ENCODE measurements at places on chromosomes 1 and 21.

- DNase-seq, result no peak
Observed at GRCh38 chr1:234838182-234838581, 228.2 kb upstream of the IRF2BP2 start.

- no peak for DNase-seq
Observed at GRCh38 chr1:157596384-157596783, 1.5 kb downstream of the FCRL4 start.

DNA sequence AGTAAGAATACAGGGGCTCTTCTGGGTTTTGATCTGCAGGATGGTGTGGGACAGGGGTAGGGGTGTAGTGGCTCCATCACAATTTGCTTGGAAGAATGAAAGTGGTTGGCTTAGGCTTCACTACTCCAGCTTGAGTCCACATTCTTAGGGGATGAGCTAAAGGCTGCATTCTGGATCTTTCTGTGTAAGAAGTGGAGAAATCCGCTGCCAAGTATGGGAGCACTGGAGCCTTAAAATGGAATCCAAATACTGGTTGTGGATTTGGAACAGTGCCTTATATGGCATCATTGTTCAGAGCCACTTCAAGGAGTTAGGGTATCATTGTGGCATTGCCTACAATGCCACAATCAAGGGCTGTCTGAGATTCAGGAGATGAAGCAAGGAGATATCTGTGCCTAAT lies 187.1 kb downstream of the LMO4 start:
- no peak for DNase-seq

DNA sequence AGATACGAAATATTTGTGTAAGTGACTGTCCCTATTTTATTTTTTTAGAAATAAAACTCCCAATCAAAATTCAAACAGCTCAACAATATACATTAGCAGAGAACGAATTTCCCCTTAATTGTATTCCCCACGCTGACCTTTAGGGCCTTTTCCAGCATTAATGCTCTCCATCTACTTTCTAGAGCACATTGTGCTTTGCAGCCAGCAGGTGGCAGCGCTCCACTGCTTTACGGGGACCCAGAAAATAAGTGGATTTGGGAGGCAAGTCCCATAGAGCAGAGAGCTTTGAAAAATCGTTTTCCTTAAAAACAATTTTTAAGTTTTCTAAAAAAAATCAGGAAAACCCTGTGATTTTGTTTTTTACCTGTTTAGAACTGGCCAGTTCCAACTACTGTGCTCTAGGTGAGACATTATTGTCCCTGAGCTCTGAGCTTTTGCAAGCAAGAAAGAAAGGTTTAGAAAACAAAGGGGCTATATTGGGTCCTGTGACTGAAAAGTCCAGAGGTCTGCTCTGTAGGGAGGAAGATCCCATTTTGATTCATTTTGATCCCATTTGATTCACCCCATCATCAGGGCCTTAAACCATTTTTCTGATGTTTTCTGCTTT lies 144.4 kb upstream of the ZNF644 start:
- DNase-seq, result peak; percentile 61

- no peak for DNase-seq
Observed at GRCh38 chr1:33824971-33825370, 38.9 kb upstream of the HMGB4 start.

GRCh38 chr1:166925810-166926478 lies 49.4 kb downstream of the ILDR2 start:
- DNase-seq, result no peak

DNA sequence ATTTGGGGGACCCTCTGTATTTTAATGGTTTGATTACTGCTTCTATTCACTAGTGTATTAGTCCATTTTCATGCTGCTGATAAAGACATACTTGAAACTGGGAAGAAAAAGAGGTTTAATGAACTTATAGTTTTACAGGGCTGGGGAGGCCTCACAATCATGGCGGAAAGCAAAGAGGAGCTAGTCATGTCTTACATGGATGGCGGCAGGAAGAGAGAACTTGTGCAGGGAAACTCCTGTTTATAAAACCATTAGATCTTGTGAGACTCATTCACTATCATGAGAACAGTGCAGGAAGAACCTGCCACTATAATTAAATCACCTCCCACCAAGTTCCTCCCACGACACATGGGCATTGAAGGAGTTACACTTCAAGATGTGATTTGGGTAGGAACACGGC lies 464.5 kb upstream of the RGS18 start:
- no peak for DNase-seq

GRCh38 chr1:198088360-198089071 lies 68.3 kb upstream of the NEK7 start:
- no peak for DNase-seq

DNA sequence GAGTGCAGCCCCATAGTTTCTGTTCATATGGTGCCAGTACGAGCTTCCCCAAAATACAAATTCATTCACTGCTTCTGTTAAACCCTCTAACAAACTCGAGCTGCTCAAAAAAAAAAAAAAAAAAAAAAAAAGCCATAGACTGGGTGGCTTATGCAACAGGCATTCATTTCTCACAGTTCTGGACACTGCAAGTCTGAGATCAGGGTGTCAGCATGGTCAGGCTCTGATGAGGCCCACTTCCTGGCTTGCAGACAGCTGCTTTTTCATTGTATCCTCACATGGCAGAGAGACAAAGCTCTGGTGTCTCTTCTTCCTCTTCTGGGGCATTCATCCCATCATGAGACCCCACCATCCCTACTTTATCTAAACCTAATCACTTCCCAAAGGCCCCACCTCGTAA lies 121.6 kb downstream of the PTBP2 start:
- DNase-seq, result no peak

- no peak for DNase-seq
Observed at GRCh38 chr1:193229136-193229535, 42.7 kb upstream of the B3GALT2 start.

- DNase-seq, result no peak
Observed at GRCh38 chr21:39020751-39021477, 162.3 kb downstream of the PSMG1 start.

GRCh38 chr1:76425201-76426145 lies 350.9 kb downstream of the ST6GALNAC3 start:
- DNase-seq, result no peak

DNA sequence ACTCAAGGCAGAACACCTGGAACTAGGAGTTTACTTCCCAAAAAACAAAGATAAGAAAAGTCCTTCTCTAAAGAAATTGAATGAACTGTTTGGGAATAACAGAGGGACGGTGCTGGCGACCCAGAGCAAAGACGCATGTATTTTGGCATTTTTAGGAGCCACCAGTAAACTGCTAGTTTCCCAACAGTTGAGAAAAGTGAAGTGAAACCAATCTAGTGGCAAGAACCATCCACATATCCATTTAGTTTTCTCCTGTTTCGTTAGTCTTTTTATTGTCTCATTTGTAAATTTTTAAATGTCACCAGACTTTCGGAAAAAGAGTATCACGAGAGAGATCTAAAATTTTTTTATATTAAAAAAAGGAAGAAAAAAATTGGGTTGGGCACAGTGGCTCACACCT lies 30.2 kb downstream of the ODF2L start:
- no peak for DNase-seq

DNA sequence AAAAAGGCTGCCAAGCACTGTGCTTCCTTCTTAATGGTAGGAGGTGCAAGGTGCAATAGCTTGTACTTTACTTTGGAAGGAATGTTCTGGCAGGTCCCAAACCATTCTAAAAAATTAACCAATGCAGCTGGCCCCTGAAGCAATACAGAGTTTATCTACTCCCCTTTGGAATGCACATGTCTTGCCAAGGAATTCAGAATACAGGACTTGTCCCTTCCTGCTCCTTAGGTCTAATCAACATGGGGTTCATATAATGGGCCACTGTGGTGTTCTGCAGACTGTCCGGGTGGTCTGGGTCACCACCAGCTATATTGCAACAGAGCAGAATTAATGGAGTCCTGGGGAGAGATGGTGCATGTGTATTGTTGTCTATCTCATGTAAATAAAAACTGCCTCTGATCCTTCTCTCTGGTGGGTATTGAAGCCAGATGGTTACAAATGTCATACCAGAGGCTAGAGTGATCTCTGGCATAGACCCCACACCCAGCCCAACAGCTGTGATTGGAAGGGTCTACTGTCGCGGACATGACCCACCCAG lies 112.8 kb downstream of the RIPK4 start:
- DNase-seq, result no peak

GRCh38 chr1:150281221-150281757 lies 1.1 kb upstream of the CIART start:
- DNase-seq, result peak; percentile 56

- no peak for DNase-seq
Observed at GRCh38 chr1:183144752-183145151, 41.3 kb upstream of the LAMC2 start.

GRCh38 chr1:84363019-84363418 lies 35.3 kb upstream of the DNASE2B start:
- DNase-seq, result no peak
